AML-193 (cell line): ENCODE measurements at places on chromosomes 5 and 9.

GRCh38 chr9:19946441-19947109 is 157.7 kb upstream of the SLC24A2 start:
- DNase-seq: no peak

DNA sequence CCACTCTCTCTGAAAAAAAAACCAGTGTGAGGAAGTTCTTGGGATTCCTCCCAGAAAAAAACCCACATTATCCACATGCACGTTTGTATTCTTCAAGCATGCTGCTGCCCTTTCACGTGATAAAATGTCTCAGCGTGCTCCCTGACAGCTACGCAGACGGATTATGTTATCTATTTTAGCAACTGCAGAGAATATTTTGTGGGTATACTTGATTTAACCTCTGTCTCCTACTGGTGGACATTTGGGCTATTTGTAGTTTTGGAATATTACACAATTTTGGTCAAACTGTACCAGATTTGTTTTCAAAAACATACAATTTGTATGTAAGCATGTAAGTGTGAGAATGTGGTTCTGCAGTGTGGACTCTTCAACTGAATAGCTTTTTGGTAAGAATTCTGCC is 10.7 kb downstream of the PRRC2B start:
- no peak for DNase-seq

GRCh38 chr9:32486839-32487562 is 39.0 kb downstream of the RIGI start:
- DNase-seq: no peak

GRCh38 chr5:115180165-115180709 is 10.5 kb upstream of the TRIM36 start:
- DNase-seq: no peak

DNA sequence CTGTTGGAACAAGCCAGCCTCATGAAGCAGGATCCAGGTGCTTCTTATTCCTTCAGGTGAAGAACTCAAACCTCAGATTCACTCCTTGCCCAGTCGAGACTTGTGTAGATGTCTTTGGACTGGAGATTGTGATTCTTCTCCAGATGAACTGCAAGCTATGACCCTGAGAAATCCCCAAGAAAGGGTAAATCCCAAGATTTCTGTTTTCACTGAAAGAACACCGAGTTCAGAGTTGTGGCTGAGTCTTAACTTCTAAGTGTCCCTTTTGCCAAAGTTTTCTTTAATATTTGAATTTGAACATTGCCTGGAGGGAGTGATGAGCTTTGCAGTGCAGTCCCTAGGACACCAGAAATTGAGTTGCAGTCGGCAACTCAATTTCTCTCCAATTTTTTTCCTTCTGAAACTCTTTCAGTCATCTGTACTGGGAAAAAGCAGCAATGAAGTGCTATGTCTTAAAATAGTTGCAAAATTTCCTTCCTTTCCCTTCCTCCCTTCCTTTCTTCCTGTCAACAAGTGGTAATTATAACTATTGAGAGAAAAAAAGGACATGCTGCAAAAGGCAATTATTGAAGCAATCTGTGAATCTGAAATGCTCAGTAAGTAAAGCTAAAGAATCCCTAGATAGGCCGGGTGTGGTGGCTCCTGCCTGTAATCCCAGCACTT is 56.1 kb downstream of the ANKRD55 start:
- no peak for DNase-seq

GRCh38 chr9:27344776-27345175 is 47.8 kb upstream of the EQTN start:
- no peak for DNase-seq
